Stimulated activated CD4-positive, alpha-beta T cell treated with anti-CD3 and anti-CD28 coated beads, Interleukin-1b, Interleukin-23, amount 100 ng/mL, for 24 hours (primary cell): ENCODE measurements at places on chromosomes 4 and X.

DNA sequence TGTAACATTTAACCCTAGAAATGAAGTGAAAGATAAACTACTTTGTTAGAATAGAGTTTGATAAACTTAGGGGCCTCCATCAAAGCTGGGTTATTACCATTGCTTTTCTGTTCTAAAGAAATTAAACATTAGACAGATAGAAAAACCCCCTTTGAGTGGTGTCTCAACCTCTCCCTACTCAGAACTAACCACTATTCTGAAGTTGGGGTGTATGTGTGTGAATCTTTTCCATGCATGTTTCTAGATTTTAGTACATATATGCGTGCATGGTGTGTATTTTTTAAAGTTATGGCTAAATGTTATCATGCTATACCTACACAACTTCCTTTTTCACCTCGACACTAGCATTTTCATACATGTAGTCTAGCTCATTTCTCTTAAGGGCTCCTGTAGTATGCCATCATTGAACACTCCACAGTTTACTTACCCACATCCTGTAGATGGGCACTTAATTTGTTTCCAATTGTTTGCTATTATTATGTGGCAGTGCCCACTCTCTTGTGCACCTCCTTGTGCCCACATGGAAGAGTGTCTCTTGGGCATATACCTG lies 25.7 kb downstream of the GEMIN8 start:
- no peak for DNase-seq

- no peak for DNase-seq
These were observed 999.5 kb upstream of the INTU start for GRCh38 chr4:126633306-126633705.

DNA sequence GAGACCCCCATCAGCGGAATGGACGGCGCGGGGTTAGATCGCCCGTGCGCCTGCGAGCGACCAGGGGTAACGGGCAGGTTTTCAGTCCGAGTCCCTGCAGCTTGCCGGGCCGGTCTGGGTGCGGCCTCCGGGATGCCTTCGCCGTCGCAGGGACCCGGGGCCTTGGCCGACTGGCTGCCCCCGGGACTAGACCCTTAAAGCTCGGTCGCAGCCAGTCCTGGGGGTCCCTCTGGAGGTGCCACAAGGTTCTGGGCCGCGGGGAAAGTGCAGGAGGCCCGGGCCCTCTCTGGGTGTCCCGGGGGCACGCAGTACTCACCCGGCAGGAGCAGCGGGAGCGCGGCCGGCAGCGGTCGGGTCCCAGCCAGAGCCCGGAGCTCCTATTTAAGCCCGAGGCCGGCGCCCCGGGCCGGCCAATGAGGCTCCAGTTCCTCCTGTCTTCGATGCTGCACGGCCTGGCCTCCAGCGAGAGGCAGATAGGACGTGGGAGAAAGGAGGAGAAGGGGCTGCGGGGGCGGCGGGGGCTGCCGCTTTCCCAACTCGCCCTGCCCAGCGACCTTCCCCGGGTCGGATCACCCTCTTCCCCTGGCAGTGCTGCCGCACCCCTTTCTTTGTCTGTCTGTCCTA lies at the start of gene SPON2:
Gene SPON2 (minus strand): TSS at position 356 of the 624 bp plus-strand sequence.
- DNase-seq: no peak

- DNase-seq: no peak
These were observed 129.1 kb downstream of the CBR4 start for GRCh38 chr4:168880811-168881595.

- no peak for DNase-seq
These were observed 18.0 kb upstream of the XPNPEP2 start for GRCh38 chrX:129720741-129721140.
